ENCODE measurements at places on chromosomes 5 and 9.

DNA sequence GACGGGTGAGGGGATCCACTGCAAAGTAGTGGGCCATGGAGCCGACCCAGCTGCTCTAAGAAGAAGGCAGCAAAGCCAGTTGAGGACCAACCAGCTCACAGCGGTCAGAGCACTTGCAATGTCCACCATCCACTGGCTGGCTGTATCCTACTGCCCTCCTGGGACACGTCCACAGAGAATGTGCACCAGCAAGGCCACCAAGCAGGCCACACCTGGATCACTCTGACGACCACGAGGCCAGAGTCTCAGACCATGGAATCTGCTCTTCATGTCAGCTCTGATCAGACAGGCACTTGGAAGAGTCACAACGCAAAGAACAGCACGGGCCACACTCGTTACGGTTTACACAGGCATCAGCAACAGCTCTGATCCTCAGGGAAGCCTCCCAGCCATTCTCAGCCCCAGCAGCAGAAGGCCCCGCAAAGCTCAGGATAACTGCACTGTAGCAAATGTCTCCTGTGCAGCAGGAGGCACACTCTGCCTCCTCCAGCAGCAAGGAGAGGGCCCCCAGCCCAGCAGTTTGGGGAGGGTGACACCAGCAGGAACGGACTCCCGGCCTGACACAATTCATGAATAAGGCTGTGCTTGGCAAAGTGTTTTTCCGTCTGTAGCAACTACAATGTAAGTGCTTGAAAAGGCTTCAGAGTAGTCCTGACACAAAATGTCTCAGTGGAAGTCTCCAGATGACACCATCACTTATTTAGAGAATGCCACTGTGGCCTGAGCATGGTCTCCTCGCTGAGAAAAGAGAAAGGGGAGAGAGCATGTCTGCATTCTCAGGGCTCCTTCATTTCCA is 15.7 kb downstream of the SEMA4D start:
- no peak for DNase-seq

- no peak for DNase-seq
Measured at GRCh38 chr9:81427870-81428269, 261.5 kb downstream of the TLE1 start.

DNA sequence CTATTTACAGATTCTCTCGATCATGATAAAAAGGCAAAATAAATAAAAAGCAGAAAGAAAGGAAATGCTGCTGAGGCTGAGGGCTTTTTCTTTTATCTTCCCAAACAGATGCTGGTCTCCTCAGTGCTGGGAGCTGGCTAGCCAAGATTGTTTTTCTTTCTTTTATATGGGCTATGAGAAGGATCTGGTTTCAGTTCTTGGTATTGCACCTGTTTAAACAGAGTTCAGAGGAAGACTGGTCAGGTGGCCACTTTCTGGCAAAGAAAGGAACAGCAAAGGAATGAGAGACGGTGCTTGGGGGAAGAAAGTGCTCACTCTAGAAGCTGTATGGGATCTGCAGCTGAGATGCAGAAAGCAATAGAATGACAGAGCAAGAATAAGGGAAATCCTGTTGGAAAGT is 88.9 kb downstream of the SLF1 start:
- no peak for DNase-seq

DNA sequence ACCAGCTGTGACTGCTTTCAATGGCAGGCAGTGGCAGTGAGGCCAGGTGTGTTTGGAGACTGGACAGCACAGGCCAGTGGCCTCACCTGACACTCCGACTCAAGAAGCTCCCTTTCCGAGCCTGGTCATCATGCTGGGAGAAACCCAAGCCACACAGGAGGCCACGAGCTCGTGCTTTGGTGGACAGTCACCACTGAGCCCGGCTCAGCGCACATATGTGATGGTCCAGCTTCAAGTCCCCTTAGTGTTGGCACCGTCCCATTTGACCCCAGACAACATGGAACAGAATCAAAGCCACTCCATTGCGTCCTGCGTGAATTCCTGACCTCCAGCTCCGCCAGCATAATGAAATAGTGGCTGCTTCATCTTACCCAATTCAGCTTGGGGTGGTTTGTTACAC is 64.0 kb upstream of the PPP1R26 start:
- DNase-seq = no peak

- DNase-seq = no peak
Measured at GRCh38 chr5:180790020-180790419, 12.6 kb downstream of the MGAT1 start.

- no peak for DNase-seq
Measured at GRCh38 chr5:43019291-43019613, 20.9 kb downstream of the ANXA2R start.

DNA sequence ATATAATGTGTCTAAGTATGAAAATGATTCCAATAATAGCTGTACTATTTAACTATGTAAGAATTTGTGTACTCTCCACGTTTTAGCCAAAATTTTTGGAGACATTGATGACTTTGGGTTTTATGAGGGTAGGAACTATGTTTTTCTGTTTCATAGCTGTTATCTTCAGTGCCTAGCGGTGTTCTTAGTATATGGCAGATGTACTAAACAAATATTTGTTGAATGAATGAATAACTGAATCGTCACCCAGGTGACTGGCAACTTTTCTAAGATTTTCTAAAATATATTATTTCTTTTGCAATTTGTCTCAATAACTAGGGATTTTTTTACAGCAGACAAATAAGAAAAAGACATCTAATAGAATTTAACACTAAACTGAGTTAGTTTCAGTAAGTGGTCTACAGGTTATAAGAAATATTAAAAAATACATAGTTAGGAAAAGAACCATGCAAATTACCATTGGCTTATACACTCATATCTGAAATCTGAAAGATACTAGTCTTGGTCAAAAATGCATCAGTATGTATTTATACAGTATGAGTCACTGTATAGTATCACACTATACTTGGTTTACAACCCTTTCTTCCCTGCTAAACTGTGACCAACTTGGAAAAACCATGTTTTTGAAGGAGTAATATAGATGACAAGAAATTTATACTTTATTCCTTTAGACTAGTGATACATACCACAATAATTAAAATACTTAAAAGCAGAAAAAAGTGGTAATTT is 10.5 kb upstream of the ERCC6L2 start:
- no peak for DNase-seq

Data from memory B cell (primary cell).